ENCODE measurements at places on chromosomes 4 and X.

- DNase-seq: no peak
Measured at GRCh38 chr4:108683479-108683878, 33.1 kb downstream of the OSTC start.

- DNase-seq: no peak
Measured at GRCh38 chrX:41322821-41323603, 10.9 kb upstream of the DDX3X start.

DNA sequence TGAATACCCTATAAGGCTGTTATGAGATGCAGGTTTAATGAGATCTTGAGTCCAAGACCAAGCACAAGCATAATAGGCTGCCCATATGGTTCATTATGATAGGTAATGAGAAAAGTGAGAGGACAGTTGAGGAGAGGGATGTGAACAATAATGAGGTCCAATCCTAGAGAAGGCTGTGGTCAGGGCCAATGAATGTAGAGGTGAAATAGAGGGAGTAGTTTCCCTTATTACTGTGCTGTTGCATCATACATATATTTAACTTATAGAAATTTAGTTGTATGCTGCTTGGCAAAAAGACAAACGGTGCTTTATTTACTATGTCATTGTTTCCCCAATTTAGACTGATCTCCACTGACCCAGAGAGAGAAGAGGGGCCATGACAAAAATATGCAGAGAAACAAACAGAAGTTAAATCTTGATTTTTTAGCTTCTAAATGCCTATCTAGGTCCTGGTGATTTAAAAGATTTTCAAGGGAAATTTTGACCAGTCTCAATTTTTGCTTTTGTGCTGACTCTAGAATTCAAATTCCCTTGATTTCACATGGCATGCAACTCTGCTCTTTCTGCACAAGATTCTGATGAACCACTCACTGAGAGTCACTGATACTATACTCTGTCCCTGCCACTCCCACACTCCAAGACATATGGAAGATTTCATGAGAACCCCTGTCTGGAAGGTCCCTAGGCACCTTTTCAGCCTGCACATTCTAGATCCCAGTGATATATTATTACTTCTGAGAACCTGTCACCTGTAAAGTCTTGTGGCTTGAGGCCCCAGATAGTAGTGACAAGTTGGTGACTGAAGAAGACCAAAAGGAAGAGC is 159.7 kb downstream of the VSIG4 start:
- no peak for DNase-seq

- no peak for DNase-seq
Measured at GRCh38 chr4:99144070-99144469, at the start of gene ADH4. TSS of gene ADH4 (minus strand) at chr4:99144297. CDS start at chr4:99144222, 75 bp downstream.

DNA sequence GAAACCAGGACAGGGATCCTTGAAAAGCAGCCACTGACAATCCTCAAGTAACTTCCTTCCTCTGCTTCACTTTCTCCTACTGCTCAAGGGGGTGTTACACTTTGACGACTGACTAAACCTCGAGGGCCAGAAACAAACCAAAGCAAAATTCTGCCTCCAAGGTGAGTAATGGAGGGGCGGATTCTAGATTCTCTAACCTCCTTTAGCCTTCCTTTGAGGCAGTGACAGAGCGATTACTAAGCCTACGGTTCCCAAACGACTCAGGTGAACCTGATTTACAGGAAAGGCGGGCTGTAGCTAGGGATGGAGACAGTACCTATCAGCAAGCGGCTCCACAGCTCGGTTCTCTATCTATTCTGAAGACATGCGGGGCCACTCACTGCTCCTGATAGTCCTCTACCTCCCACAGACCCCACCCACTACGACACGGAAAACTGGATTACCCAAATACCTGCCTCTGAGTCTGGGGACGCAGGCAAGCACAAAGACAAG is 487 bp downstream of the TBCK start:
- peak; percentile 24 for DNase-seq

- no peak for DNase-seq
Measured at GRCh38 chr4:136861091-136861490, 671.2 kb downstream of the PCDH18 start.

GRCh38 chr4:22192084-22192511 is 243.5 kb upstream of the KCNIP4 start:
- DNase-seq: no peak

DNA sequence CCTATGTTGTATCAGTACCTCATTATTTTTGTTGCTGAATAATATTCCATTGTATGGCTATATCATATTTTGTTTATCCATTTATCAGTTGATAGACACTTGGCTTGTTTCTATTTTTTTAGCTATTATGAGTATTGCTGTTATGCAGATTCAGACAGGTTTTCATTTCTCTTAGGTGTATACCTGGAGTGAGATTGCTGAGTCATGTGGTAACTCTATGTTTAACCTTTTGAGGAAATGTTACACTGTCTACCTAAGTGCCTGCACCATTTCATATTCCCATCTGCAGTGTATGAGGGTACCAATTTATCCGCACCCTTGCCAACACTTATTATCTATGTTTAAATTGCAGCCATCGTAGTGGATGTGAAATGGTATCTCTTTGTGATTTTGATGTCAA is 43.0 kb upstream of the SH3RF1 start:
- no peak for DNase-seq

GRCh38 chr4:119933606-119934005 is 133.0 kb downstream of the MAD2L1 start:
- no peak for DNase-seq

DNA sequence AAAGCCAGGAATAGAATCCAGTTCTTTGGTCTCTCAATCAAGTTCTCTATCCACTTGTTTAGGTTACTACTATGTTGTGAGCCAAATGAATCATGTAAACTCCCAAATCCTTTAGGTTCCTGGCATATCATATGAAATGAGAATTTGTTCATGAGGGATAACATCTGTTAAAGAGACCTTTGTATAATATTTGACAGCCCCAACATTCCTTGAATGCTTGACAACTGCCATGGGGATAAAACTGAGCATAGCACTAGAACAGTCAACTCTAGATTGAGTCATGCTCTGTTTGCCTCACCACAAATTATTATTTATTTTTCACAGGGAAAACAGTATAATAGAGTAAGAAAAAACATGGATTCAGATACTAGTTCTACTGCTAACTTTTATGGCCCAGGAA is 93.3 kb downstream of the NAA11 start:
- DNase-seq: no peak

DNA sequence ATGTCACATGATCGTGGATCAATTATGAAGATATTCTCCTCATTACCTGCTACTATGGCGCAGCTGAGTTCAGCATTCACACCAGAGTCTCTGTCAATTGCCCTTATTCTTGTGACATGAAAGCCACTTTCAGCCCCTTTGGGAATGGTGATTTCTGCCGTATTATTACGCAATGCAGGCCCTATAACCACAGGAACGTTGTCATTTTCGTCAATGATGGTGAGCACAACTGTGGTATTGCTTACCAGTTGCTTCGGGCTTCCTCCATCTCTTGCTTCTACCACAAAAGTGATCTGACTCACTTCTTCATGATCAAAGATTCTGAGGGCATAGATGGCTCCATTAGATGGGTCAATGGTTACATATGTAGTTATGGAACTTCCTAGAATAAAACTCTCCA is 2.1 kb downstream of the PCDH18 start:
- DNase-seq: no peak

- no peak for DNase-seq
Measured at GRCh38 chr4:173277340-173277739, 56.8 kb downstream of the HMGB2 start.

GRCh38 chr4:98515470-98515809 is 143.0 kb downstream of the TSPAN5 start:
- DNase-seq: no peak

DNA sequence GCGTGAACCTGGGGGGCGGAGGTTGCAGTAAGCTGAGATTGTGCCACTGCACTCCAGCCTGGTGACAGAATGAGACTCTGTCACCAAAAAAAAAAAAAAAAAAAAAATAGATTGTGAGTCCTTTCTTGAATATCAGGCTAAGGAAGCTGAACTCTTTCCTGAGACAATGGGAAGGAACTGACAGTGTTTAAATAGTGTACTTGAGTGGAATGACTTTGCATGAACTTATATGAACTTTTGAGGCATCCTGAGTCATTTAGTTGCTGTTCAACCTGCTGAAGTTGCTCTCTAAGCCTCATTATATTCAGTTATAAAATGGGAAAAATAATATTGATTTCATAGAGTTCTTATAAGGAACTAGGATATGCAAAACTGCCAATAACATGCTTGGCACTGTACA is 79.3 kb upstream of the LIMCH1 start:
- DNase-seq: no peak

GRCh38 chr4:147088146-147088545 is 142.5 kb upstream of the TTC29 start:
- DNase-seq: no peak

GRCh38 chr4:55051532-55051931 is 73.9 kb downstream of the KDR start:
- no peak for DNase-seq

DNA sequence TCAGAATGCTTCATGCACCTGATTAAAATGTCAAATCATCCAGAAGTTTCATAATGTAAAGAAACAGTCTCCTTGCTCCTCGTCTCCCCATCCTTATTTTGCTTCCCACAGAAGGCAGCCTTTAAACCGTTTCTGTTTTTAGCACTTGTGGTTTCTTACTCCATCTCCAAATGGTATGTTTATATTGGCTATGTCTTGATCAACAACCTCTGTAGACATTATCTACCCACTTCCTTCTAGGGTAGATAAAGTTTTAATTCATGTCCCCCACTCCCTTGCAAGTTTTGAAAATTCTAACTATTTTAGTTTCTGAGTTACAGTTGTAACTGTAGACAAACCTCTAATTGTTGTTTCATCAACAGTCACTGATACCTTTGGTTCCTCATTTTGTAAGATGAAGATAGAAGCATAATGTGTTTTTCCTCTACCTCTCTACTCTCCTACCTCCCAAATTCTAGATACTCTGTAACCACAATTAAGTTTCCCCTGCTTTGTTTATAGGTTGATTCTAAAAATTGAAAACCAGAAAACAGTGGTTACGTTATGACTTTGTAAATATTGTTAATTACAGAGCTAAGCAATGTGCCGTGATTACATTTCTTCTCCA is 291.7 kb upstream of the GATB start:
- DNase-seq: no peak

GRCh38 chrX:39853417-39854030 is 244.2 kb downstream of the BCOR start:
- no peak for DNase-seq

- DNase-seq: no peak
Measured at GRCh38 chrX:23732704-23733103, 10.4 kb downstream of the ACOT9 start.

- no peak for DNase-seq
Measured at GRCh38 chrX:77925764-77926163, 15.3 kb downstream of the ATP7A start.

DNA sequence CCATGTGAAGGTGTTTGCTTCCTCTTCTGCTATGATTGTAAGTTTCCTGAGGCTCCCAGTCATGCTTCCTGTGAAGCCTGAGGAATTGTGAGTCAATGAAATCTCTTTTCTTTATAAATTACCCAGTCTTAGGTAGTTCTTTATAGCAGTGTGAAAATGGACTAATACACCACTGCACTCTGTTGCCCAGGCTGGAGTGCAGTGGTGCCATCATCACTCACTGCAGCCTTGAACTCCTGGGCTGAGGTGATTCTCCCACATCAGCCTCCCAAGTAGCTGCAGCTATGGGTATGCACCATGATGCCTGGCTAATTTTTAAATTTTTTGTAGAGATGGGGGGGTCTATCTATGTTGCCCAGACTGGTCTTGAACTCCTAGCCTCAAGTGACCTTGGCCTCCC is 15.8 kb upstream of the IGFBP7 start:
- no peak for DNase-seq

- DNase-seq: no peak
Measured at GRCh38 chr4:82667761-82668480, 106.1 kb upstream of the TMEM150C start.

- no peak for DNase-seq
Measured at GRCh38 chrX:97315939-97316338, 432.2 kb downstream of the RPA4 start.

DNA sequence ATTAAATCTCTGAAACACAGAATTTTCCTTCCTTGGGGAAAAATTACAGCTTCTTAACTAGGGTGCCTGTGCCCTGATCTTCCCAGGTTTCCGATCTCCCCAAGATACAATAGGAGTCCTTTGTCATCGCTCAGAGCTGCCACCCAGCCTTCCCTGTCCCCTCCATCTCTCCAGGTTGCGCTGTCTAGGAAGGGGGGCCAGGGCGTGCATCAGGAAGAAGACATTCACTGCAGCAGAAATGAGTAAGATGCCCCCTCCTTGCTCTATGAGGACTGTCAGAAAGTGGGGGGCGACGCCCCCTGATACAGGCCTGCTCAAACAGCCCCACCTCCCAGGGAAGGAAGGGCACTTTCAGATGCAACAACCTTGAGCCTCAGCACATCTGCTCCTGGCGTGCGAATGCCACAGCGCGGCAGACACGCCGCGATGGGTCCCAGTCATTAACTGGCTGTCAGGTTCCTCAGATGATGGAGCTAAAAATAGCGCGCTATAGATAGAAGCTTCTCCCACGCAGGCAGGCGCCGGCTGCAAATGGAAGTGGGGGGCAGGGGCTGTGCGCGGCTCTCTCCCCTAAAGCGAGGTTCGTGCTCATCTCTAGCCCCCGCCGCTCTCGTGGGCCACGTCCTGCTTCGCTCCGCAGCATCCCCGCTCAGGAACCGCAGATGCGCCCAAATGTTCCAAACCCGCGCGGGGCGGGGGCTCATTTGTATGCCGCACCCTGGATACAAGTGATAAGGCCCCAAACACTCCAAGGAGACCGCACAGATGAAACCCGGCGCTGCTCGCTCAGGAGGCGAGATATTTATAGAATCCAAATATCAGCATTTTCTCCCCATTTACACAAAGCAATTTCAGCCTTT is 57.6 kb upstream of the LGI2 start:
- DNase-seq: no peak

DNA sequence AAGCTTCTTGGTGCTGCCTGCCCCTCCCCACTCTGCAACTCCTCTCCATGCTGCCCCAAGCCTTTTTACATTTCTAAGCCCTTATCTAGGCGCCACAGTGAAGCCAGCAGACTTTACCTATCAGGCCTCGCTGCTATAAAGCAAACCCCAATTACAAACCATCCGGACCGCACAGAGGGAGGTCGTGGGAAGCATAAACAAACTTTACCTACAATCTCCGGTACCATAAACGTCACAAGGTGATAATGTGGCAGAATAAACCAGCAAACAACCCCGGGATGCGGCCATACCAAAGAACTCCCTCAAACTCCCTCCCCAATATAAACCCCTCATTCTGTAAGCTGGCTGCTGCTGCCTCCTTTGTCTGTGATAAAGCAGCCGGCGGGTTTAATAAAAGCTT is 54.0 kb upstream of the ZCCHC13 start:
- DNase-seq: no peak

DNA sequence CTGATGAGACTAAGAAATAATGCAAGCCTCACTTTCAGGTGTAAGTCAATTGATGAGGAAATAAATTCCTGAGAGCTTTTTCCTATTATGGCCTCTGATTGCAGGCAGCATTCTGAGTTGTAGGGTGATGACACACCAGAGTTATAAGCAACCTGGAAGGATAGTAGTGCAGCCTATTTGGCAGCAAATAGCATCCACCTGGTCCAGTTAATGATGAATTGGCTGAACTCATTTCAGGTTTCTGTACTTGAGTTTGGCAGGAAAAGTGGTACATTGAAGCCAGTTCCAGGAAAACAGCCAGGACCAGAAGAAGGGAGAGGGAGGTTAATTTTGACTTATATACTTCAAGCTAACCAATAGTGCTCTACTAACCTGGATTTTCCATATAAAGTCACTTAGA is 316.8 kb downstream of the NAF1 start:
- DNase-seq: no peak

Data from omental fat pad (tissue), 4 donors.